Hypothalamus (tissue), 51 donors: ENCODE measurements at places on chromosomes 6 and 20.
A peak's percentile ranks its signal among the peaks of the same experiment; 100 is the strongest.

DNA sequence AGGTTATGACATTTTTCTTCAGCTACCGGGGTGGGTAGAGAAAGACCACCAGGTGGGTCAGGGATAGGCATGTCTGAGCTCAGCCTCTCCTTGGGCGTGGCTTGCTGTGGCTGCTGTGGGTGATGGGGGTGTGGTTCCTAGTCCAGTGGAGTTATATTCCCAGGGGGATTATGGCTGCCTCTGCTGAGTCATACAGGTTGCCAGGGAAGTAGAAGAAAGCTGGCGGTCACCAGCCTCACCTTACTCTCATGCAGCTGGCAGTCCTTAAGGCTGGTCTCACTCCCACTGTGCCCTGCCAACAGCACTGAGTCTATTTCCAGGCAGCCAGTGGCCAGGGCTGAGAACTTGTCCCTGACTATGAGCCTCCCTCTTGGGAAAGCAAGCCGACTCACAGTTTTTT is 130.0 kb downstream of the SCP2D1 start:
- DNase-seq, result no peak

- no peak for DNase-seq
These were observed 49.1 kb downstream of the TTI1 start for GRCh38 chr20:37984018-37984785.

DNA sequence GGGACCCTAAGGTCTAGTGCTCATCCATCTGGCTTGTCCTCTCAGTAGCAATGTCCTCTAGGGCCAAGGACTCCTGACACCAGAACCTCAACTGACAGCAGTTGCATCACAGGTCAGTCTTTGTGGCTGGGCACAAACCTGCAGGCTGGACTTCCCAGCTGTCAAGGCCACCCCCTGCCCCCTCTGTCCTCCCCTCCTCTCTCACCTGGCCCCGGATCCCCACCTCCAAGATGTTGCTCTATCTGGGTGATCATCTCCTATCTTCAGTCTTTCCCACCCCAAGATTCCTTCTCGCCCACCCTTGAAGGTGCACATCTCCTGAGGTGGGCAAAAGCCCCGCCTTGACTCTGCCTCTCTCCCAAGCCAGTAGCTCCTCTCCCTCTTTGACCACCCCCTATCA is 131.8 kb upstream of the SRSF6 start:
- no peak for DNase-seq

GRCh38 chr6:148432462-148433195 is 90.0 kb downstream of the SASH1 start:
- no peak for DNase-seq

GRCh38 chr6:24492475-24492874 is 2.3 kb upstream of the ALDH5A1 start:
- DNase-seq, result no peak

DNA sequence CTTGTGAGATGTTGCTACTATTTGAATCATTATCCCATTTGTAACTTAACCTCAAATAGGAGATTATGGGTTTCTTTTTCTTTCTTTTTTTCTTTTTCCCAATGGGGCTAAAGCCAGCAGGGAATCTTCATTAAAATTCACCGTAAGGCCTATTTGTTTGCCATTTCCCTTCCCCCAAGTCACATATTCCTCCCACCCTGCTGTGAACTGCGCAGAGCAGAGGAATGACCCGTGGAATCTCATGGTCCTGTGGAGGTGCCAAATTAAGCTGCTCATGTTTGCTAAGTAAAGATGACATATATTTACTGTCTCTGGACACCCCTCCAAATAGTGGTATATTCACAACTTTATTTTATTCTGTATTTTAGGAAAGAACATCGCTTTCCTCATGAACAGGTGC is 699.3 kb downstream of the RNF144B start:
- DNase-seq, result no peak

GRCh38 chr20:5397393-5397792 is 80.6 kb upstream of the PROKR2 start:
- no peak for DNase-seq

DNA sequence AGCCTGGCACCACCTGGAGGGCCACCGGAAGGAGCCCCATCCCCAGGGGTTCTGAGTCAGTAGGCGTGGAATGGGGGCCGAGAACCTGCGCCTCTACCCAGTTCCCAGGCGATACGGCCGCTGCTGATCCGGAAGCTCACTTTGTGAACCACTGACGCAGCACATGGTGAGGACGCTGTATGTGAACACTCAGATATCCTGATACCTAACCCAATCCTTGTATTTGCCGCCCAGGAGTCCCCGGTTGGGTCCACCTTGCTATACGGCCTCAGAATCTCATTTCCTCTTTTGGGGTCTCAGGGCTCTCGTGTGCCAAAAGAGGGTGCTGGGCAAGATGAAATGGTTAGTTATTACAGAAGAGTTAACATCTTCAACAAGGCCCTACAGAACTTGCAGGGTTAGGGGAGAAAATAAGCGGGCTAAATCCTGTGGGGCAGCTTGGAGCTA is 604 bp upstream of the RAB5IF start:
- peak; percentile 19 for DNase-seq

- DNase-seq, result no peak
These were observed 80.8 kb downstream of the CBFA2T2 start for GRCh38 chr20:33570743-33571142.

DNA sequence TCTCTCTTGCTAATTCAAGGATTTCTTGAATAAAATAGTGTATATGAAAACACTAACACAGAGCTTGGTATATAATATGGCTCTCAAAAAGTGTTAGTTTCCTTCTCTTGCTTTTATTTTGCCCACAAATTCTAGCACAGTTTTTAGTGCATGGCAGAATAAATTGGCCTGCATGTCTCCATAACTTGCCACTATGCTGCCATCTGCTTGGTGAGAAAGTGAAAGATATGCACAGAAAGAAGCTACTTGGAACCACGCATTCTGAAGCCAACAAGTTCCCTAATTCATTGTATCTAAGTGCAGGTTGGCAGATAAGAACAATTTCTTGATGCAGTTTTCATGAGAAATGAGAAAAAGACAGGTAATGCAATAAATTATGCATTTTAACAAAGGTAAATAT is 101.2 kb downstream of the EPHA7 start:
- no peak for DNase-seq

DNA sequence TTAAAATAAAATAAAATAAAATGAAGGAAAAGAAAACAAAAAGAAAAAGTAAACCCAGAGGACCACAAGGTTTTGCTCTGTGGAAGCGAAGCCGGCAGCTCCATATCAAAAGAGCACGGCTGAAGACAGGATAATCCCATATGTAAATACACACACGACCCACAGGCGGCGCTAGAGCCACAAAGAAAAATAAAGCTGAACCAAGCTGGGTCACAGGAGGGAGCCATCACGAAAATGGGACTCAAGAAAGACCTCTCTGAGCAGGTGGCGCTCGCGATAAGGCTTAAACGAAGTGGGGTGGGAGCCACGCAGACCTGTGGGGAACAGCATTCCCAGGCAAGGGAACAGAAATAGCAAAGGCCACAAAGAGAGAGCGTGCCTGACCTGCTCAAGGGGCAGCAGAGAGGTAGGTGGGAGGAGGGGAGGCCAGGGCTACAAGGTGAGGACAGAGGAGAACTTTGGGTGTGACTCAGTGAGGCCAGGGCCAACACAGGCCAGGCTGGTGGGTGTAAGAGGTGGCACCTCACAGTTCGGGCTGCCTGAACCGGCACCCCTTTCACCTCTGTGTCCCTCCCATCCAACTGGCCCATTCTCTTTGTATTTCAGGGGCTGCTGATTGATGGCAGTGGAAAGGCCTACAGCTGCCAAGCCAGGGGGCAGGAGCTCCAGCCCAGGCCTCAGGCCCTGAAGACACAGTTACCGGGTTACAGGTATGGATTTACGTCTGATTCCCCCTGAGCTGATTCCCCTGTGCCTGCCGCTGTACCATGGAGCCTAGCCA is 26.0 kb downstream of the PTGIS start:
- DNase-seq, result no peak

DNA sequence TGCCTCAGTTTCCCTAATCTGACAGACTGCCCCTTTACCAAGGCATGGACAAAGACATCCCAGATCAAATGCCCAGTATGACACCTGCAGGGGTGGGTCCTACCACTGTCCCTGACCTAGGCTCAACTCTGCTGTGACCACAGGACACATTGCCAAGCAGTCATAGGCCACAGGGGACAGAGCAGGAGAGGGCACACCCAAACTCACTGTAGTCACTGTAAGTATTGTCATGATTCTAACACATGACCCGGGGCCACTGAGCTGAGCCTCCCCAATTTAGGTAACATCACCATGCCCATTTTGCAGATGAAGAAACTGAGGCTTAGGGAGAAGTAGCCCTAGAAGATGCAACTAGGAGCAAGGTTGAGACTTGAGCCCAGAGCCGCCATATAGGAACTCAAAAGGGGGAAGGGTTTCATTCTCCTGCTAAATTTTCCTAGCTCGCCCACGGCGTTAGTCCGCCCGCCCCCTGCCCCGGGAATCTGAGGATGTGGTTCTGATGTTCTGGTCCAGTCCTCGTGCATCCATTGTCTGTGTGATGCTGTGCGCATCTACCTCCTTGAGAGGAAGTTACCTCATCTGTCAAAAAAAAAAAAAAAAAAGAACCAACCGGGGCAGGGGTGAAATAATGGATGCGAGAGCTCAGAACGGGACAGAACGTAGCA is 44.8 kb downstream of the PMEPA1 start:
- DNase-seq, result no peak

DNA sequence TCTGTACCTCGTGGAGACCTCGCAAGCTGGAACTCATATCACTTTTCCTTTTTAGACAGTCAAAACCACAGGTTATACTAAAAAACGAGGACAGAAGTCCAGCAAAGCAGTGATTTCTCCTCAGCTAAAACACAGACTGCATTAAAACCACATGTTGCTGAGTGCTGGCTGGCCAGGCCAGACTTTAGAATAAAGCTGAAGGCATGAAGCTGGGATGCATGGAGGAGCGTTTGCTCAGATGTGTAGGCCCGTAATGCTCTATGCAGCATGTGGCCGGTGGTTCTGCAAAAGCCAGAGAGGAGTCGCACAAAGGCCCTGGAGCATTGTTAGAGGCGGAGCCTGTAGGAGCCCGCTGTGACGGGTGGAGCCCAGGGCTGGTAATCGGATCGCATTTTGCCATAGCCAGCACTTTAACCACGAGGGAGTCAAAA is 83.6 kb downstream of the SMOC2 start:
- DNase-seq, result no peak

DNA sequence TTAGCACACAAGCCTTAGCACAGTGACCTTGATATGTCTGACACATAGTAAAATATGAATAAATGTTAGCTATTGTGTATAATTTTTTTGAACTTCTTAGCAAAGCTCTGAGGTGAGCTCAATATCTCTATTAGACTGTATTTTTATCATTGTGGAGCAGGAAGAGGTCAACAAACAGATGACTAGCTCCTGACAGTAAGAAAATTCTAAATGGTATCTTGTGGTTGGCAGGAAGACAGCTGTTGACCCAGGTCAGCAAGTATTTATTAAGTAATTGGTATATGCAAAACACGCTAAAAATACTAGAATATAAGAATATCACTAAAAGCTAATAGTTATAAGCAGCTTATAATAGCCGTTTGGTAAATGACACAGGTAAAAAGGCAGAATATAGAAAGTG is 77.5 kb upstream of the MARCKS start:
- DNase-seq, result no peak

DNA sequence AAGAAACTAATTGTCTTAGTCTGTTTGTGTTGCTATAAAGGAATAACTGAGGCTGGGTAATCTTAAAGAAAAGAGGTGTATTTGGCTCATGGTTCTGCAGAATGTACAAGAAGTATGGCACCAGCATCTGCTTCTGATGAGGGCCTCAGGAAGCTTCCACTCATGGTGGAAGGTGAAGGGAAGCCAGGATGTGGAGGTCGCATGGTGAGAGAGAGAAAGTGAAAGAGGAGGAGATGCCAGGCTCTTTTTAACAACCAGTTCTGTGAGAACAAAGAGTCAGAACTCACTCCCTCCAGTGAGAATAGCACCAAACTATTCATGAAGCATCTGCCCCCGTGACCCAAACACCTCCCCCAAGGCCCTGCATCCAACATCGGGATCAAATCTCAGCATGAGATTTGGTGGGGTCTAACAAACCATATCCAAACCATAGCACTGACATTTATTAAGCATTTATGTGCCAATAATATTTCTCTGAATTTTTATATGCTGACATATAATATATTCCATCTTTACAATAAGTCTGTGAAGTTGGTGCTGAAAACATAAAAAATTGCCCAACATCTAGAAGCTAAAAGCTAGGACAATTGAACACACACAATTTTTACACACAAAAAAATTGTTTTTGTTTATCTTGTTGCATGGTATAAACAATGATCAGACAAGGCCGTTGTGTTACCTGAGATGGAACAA is 29.2 kb upstream of the BTN3A2 start:
- DNase-seq, result no peak

DNA sequence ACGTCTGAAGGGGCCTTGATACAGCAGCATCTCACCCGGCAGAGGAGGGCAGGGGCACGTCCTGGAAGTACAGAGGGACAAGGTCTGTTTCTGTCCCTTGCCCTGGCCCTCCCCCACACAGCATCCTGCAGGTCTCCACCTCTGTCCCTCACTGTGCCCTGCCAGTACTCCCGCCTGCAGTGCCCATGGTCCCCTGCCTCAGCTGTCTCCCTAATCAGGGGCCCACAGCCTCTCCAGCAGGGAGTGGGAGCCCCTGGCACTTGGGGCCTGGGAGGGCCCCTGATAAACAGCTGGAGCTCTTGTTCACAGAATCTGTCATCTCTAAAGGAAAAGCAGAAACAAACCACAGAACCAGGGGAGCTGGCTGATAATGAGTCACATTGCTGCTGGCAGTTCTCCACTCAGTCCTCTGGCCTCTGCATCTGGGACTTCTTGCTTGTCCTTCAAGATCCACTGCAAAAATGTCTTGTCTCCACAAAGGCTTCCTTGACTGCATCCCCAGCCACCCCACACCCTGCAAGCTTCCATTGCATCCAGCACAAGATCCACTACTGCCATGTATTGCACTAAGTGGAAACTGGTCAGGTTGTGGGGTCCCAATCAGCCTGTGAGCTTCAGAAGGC is 33.2 kb upstream of the TAF8 start:
- no peak for DNase-seq

DNA sequence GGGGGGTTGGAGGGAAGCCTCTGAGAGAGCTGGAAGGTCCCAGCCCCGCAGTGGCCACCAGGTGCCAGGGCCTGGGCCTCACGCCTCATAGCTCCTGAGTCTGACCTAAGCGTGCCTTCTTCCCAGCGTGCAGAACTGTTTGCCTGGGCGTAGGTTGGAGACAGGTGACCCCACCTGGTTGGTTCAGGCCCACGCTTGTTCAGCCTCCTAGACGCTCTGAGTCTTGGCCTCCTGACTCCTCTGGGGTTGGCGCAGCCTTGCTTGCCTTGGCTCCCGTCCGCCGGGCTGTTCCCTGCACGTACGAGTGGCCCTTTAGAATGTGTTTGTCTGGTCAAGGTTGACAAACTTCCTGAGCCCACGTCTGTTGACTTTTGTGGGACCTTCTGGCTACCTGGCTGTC is 70.8 kb downstream of the EYA2 start:
- no peak for DNase-seq

GRCh38 chr20:42018979-42019378 is 400.8 kb upstream of the CHD6 start:
- DNase-seq, result no peak

GRCh38 chr20:64098471-64099013 is 8.8 kb downstream of the NPBWR2 start:
- DNase-seq, result no peak
